Kasumi-1 (cell line): ENCODE measurements at places on chromosomes 4 and X.

- no peak for DNase-seq
These were observed 8.2 kb upstream of the EXOSC9 start for GRCh38 chr4:121792966-121793365.

- DNase-seq, result no peak
These were observed 371.2 kb downstream of the AFF2 start for GRCh38 chrX:148871422-148872160.

- no peak for DNase-seq
These were observed 537.2 kb downstream of the STIM2 start for GRCh38 chr4:27397886-27398285.

DNA sequence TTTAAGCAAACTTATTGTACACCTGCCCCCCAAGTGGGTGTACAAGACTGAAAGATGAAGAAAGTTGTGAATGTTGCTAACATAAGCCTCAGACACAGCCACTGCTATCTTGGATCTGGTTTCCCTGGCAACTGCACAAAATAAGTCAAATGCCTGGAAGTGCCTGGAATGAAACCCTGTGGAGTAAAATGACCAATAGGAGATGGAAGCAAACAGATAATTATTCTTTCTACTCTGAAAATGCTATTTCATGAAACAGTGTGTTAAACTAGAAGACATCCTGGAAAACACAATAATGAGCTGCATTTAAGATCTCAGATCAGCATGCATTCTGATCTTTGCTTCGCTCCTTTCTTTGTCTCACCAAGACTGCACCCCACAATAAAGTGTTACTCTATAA is 1016.0 kb downstream of the ARAP2 start:
- no peak for DNase-seq

DNA sequence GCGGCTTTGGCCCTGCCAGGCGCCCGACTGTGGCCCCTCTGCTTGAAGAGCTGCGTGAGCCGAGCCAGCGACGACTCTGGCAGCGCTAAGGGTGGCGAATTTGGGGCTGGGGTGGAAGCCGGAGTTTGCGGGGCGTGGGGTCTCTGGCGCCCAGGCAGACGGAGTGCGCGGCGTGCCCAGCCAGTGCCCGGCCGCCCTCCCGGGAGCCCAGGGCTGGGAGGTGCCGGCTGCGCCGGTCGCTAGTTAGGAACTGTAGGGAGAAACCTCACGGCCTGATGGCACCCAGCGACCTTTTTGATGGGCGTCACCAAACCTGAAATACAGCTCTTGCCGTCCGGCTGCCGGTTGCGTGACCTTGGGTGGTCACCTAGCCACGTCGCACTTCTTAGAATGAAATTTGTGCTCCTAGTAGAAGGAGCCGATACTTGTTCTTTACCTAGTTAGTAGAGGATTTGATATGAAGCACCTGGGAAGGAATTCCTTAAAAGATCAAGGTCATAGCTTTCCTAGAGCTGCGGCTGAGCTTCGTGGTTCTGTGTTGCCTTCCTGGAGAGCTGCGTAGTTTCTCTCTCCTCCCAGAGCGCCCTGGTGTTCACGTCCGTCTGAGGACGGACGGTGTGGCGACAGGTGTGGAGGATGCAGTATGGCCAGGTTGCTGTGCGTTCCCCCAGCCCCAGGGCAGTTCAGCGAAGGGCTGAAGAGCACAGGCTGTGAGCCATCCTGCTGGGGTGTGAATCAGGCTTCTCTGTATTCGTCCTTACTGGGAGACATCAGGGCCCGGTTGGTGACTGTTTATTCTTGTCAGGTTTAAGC is 680 bp downstream of the MAEA start:
- DNase-seq, result no peak

DNA sequence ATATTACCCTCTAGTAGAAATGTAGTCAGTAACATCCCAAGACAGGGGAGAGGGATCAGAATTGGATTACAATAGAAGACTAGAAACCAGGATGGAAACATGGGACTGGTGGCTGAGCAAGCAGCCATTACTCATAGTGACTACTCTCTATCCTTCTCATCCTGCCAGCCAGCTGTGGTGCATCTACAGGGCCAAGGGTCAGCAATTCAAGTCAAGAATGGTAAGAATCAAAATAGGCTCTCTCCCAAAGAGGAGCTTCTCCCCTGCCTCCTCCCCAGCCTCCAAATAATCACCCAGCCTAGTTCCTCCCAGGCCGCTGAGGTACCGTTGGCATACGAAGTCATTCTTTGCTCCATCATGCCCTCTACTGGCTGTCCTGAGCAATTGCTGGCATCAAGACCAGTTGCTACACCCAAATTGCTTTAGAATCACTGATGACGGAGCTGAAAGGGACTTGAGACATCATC is 19.4 kb downstream of the AWAT2 start:
- DNase-seq, result peak; percentile 62

DNA sequence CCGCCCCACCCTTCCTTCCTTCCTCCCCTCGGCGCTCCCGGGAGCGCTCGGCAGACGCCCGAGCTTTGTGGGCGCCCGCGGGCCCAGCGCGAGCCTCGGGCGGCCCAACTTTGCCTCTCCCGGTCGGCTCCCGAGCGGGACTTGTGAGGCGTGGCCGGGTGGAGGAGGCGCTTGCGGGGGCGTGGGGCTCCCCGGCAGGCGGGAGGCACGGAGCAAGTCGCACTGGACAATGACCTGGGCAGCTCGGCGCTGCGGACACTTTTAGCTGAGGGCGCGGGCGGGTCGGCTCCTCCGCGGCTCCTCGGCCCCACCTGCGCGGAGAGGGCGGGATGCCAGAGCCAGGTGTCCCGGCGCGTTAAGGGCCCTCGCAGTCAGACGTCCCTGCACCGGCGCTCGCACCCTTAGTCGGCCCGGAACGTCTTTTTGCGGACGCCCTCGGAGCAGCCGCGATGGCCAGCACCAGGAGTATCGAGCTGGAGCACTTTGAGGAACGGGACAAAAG is 385 bp downstream of the DCLK2 start:
- peak; percentile 40 for DNase-seq

DNA sequence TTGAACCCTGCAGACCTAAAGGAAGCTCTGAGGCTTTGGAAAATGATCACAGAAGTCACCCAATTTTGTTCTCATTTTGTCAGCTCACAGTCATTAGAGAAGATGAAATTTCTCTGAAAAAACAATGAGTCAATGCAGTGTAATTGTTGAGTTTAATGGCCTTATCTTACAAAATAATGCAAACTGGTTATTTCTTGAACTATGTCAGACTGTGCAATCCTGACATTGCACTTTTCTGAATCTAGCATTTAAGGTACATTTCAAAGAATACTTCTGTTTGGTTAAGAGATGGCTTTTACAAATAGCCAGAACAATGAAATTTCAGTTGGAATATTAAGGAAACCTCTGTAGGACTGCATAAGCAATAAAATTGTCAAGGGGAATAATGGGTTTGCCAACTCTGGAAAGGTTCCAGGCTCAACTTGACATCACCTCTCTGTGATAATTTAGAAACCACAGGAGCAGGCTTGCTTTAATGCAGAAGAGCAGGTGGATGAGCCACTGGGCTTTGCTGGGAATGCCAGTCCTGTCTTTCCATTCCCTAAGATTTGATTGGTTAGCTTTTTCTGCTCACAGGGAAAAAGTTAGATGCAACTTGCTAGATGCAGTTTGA is 222.8 kb downstream of the FRMPD4 start:
- no peak for DNase-seq

DNA sequence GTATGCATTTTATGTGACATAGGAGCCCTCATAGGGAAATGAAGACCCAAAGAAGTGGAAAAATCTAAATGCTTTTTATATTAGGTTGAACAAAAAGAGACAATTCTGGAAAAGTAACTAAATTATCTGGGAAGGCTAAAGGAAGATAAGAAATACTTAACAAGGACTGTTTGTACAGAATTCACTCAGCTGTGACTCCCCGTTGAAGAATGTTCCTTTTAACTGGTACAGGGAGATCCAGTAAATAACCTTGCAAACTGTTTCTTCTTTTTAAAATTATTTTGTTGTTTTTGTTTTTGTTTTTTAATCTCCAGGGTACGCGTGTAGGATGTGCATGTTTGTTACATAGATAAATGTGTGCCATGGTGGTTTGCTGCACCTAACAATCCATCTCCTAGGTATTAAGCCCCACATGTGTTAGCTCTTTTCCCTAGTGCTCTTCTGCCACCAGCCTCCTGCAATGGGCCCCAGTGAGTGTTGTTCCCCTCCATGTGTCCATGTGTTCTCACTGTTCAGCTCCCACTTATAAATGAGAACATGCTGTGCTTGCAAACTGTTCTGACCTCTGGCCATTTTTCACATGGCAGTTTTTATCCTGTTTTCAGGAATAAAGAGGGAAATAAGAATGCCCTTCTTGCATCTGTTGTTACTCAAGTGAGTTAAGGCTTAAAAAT is 81.7 kb downstream of the PWWP3B start:
- no peak for DNase-seq

DNA sequence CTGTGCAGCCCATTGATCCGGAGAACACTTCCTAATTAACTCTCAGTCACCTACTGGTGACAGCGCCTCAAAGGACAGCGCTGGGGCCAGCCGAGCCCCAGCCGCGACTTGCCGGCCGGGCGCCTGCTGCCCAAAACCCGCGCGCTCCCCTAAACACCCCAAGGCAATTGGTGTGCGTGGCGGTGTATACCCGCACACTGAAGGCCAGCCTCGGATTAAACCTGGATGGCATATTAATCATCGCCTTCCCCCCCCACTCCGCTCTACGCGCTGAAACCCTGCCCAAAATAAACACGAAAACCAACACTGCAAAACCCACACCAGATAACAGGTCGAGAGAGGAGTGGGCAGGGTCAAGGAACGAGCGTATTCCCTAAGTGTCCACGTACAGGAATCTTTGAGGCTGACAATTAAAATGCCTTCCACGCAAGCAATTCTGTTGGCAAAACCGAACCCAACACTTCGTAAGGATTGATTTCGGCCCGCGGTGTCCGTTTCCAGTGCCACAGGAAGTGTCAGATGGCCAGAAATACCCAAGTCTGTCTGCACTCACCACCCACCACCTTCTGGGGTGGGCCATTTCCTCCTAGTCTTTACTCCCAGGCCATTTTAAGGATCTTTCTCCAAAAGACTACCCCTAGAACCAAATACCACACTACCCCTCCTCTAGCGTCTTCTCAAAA is 2.7 kb downstream of the BCOR start:
- no peak for DNase-seq

GRCh38 chrX:118823263-118824172 is at the start of gene ZCCHC12:
TSS of gene ZCCHC12 (plus strand) at chrX:118823824. CDS start at chrX:118825245, 1,421 bp downstream.
- peak; percentile 47 for DNase-seq

DNA sequence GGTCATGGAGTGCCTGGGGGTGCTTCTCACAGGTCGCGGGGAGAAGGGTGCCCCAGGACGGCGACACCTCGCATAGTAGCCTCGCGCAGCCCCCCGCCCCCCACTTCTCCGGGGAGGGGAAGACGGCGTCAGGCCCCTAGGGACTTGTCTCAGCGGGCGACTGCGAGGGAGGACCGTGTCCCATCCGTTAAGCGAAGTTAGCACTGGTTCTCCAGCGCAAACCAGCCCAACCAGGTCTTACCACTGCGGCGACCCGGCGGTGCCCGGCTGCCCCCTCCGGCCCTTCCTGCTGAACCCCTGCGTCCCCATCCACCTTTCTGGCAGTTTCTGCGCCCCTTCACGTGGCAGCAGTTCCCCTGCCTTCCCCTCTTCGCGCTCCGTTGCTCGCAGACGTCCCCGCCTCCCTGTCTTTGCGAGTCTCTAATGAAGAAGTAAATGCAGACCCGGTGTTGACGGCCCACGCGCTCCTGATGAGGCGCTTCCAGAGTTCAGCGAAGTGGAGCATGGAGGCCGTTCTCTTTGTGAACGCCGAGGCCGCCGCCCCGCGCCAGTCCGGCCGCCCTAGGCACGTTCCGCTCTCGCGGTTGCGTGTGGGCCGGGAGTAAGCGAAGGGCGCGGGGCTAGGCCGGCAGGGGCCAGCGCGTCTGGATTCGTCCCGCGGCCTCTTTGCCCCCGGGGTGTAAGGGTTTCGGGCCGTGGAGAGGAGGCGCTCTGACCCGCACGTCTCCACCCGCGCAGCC is 3.0 kb downstream of the SLIT2 start:
- no peak for DNase-seq
